Small intestine (tissue), 16 donors: ENCODE measurements at places on chromosomes 11 and 22. TPM values are rescaled to one million over a fixed set of nuclear protein-coding genes. Genes with fewer than 3 reads are reported as not detected.

Gene NPTXR
- polyA plus RNA-seq: 4.2 TPM

Gene RIMBP3B
- not detected for polyA plus RNA-seq

DNA sequence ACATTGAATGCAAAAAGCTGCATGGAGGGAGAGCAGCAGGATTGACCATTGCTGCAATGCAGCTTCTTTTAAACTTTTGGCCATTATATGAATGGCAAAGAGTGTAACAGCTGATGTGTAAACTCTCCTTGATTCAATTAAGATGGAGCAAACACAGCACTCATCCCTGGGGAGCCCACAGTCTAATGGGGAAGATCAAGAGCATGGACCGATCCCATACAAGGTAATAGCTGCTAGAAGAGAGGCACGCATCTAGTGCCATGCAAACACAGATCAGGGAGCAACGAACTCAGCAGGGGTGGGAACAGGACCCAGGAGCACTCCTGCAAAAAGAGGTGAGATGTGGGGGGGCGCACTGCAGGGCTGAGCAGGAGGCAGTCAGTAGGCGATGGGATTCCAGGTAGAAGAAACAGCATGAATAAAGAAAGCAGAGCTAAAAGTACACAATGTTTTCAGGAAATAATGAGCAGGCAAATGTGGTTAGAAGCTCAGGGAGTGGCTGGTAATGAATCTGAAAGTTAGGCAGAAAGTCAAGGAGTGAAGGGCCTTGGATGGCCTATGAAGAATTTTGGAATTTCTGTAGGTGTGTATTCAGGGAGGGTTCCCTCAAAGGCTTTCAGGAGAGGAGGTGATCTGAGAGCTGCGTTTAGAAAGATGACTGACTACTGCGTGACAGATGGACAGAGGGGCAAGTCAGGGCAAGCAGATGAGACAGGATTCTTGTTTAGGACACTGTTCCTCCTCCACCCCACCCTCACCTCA lies 17.2 kb upstream of the BMAL1 start:
- peaks cover 2% of the 10 kb centered on the region for H3K4me1 ChIP-seq
- no peak overlapping the region for H3K27ac ChIP-seq
- H3K27me3 ChIP-seq: no peaks in the 10 kb centered on the region
- no peak for DNase-seq
- H3K4me3 ChIP-seq: no peak overlapping the region

DNA sequence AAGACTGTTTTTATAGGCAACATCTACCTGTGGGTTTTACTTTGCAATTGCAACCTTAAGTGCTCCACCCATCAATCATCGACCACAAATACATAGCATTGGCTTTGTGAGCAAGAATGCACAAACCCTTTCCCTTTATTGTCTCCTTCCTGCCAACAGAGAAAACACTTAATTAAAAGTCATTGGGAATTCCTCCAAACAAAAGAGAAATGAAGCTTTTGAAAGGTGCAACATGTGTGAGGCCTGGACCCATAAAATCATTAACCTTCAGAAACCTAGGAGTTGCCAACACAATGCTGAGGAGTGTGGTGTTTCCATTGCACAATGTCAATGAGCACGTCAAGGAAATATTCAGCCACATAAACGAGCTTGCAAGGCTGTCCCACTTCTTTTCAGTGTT lies 223.2 kb downstream of the BLID start:
- H3K4me1 ChIP-seq: no peaks in the 10 kb centered on the region
- DNase-seq: no peak
- H3K4me3 ChIP-seq: no peak overlapping the region
- no peak overlapping the region for H3K27ac ChIP-seq
- no peaks in the 10 kb centered on the region for H3K36me3 ChIP-seq

DNA sequence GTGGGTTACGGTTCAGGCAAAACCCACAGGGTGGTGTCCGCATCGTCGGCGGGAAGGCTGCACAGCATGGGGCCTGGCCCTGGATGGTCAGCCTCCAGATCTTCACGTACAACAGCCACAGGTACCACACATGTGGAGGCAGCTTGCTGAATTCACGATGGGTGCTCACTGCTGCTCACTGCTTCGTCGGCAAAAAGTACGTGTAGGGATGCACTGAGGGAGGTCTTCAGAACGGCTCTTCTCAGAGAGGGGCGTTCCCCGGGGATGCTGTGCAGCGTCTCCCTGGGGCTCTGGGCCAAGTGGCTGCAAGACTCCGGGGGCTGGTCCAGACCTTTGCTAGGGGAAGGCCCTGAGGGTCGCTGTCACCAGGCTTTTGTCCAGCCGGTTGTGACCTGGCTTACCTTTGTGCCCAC lies 1.3 kb downstream of the ACR start:
- no peaks in the 10 kb centered on the region for H3K4me1 ChIP-seq
- no peak for DNase-seq
- no peaks in the 10 kb centered on the region for H3K27me3 ChIP-seq
- H3K4me3 ChIP-seq: no peak overlapping the region
- no peak overlapping the region for H3K27ac ChIP-seq

DNA sequence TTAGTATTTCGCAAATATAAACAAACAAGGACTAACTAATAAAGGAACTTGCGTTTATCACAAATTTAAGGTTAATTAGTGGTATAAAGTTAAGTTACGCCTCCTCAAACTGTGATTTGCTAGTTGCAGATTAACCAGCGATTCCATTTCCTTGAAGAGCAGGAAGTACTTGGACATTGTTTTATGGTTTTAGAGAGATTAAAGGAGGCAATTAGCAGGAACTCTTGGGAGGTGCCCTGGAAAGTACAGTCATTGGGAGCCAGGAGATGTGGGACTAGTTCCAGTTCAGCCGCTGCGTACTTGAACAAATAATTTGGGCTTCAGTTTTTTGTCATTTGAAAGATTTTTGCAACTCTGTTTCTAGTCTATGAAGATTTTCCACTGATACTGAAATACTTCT lies 3.3 kb downstream of the FAM118B start:
- no peak overlapping the region for H3K4me3 ChIP-seq
- DNase-seq: peak; percentile 96
- peaks cover 7% of the 10 kb centered on the region for H3K4me1 ChIP-seq
- H3K36me3 ChIP-seq: peaks cover 3% of the 10 kb centered on the region
- H3K27me3 ChIP-seq: no peaks in the 10 kb centered on the region

DNA sequence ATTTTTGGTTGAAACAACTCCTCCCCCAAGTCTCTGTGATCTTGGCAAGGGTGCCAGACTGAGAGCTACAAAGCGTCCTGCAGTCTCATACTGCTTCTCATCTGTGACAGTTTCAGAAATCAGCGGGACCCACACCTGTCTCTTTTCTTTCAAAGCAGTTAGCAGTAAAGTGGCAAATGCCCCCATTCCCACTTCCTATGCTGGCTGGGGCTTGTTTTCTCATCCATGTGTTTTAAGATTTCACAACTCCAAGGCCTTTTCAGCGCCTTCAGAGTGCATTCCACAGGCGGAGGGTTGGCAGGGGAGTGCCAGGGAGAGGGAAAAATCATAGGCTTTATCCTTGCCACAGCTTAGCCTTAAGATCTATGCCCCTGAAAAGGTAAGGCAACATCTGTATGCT lies 493.5 kb downstream of the OPCML start:
- no peaks in the 10 kb centered on the region for H3K36me3 ChIP-seq
- DNase-seq: no peak
- H3K4me3 ChIP-seq: no peak overlapping the region
- no peaks in the 10 kb centered on the region for H3K27me3 ChIP-seq
- no peaks in the 10 kb centered on the region for H3K4me1 ChIP-seq
- H3K27ac ChIP-seq: no peak overlapping the region
